ENCODE measurements at places on chromosomes 11 and 22.
A peak's percentile ranks its signal among the peaks of the same experiment; 100 is the strongest.

- DNase-seq = no peak
Observed at GRCh38 chr22:24968066-24968561, 15.6 kb downstream of the KIAA1671 start.

DNA sequence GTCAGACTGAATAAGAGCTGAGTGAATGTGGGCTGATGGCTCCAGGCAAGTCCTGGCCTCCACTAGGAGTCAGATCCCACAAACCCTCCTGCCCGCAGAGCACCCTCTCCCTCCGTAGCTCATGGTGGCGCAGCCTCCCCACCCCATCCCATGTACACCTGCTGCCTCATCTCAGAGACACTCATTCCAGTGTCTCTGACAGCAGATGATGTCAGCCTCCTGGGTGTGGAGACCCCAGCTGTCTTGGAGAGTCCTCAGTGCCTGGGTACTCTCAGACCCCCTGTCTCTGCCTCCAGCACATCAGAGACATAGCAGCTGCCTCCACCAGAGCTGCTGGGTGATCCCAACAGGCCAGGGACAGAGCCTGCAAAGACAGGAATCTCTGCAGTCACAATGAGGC lies 9.5 kb downstream of the IGLL5 start:
- DNase-seq = no peak

DNA sequence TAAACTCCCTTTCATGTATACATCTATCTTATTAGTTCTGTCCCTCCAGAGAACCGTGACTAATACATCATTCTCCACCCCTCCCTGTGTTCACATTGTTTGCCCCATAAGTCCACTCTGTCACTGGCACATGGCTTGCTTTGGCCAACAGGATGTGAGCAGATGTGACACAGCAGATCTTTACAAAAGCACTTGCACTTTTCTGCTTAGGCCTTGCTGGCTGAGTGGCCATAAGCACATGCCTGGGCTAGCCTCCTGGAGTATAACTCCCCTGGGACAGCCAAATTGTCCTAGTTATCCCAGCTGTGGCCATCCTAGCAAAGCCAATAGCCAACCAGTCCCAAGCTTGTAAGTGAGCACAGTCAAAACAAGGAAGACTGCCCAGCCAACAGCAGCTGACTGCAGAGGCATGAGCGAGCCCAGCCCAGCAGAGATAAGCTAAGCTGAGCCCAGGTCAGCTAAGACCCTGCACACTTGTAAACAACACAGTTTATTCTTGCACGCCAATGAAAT lies 9.7 kb upstream of the RCN1 start:
- no peak for DNase-seq

- DNase-seq = no peak
Observed at GRCh38 chr22:39434243-39434653, 22.6 kb upstream of the MGAT3 start.

GRCh38 chr11:73234471-73235181 lies 16.5 kb downstream of the P2RY2 start:
- no peak for DNase-seq

DNA sequence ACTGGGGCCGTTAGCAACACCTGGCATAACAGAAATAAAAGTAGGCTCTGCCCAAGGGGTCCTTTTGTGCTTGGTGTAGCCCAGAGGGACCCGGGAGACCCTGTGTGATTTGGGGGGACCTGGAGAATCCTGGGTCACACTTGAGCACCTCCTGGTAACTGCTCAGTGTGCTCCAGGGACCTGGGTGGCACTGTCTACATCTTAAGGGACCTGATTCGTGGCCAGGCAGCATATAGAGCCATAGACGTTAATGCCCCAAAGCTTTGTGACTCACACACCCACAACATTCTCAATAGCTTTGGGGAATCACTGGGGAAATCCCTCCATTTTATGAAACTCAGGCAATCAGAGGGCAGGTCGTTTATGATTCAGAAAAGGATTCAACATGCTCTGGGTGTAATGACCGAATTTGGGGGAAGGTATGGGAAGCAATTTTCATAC lies 3.6 kb upstream of the IGF2 start:
- DNase-seq = no peak

- no peak for DNase-seq
Observed at GRCh38 chr22:29609139-29609538, 5.7 kb downstream of the NF2 start.

DNA sequence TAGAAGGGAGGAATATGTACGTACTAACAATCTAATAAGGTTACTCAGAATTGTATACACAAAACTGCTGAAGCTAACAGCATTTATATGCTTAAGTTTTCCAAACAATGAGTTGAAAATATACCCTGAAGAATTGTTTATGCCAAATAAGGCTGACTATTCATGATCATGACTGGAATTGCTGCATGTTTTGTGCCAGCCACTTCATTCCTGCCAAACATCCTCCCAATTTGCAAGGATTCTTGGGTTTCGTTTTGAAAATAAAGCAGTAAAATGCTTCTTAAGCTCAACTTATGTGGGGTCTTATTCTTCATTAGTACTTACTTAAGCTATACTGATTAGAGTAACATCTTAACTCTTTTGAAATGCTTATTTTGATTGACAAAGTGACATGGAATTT lies 149.0 kb downstream of the SPON1 start:
- no peak for DNase-seq

DNA sequence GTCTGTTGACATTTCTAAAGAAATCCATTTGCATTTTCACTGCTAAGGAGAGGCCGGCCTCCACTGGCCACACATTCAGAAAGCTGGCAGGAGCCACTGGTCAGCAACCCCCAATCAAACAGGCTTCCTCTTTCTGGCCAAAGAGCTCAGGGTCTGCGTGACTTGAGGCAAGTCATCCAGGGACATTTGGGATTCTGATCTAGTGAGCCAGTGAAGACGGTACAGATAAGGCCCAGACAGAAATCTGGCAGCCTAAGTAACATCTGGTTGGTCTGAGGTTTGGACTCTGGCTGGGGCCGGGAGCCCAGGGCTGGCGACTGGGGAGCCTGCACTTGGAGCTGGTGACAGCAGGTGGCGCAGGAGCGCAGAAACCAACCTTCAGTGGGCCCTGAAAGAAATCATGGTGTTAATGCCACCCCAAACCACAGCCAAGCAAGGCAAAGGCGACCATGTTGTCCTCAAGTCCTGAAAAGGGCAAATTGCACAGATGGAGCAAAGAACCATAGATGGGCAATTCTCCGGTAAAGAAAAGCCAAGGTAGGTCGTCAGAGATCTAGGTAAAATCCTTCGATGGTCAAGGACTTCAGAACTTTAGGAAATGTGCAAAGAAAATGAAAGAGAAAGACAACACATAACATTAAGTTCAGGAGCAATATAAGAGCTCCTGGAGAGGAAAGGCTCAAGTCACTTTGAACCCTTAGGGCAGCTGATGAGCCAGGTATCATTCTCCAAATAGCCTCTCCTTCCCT lies 99.4 kb upstream of the BLID start:
- peak; percentile 53 for DNase-seq

DNA sequence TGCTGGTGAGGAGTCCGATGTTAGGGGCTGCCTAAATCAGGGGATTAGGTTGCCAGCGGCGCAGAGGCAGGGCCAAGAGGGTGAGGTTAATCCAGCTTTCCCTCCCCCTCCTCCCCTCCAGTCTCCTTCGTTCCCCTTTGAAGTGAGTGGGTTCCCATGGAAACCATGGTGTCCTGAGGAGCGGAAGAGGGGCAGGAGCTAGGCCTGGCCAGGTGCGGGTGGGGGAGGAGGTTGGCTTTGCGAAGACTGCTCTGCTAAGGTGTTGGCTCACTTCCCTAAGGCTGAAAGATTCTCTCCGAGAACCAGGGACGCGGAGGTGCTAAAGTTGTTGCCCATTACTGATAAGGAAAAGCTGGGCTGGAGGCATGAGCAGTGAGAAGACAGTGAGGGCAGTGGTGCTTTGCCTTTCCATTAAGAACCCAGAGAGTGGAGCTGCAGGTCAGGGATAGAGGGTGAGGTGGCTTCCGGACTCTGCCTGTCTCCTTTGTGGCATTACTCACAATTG lies 124.6 kb downstream of the FEZ1 start:
- DNase-seq = no peak

GRCh38 chr22:24455751-24456426 lies 28.5 kb downstream of the ADORA2A start:
- no peak for DNase-seq

- peak; percentile 71 for DNase-seq
Observed at GRCh38 chr22:46367707-46368191, 32.2 kb downstream of the TRMU start.

GRCh38 chr22:46202897-46203600 lies 47.0 kb downstream of the CDPF1 start:
- no peak for DNase-seq

DNA sequence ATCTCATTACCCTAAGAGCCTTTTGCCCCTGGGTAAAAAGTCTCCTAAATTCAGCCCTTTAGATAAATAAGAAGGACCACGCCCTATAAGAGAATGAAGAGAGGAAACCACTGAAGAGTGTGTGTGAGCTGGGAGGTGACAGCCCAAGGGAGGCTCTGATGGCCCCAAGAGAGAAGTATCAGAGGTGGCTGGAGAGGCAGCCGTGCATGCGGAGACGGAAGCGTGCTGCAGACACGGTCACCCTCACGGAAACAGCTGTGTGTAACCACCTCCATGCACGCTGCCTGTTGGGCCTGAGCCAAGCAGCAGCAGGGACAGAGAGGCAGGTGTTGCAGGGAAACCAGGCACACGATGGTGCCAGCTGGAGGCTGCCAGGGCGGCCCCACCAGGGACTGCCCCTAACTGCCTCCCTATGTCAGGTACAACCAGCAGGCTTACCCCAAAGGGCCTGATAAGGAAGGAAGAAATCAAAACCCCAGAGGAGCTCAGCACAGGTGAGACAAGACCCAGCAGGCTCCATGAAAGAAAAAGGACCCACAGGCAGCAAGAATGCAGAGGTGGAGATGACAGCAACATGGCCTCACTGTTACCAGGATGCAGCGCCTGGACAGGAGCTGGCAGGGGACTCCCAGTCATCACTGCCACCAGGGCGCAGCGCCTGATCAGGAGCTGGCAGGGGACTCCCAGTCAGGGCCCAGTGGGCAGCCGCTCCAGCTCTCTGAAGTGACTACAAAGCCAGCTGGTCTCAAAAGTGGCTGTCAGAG lies 7.8 kb downstream of the LARGE2 start:
- DNase-seq = no peak

DNA sequence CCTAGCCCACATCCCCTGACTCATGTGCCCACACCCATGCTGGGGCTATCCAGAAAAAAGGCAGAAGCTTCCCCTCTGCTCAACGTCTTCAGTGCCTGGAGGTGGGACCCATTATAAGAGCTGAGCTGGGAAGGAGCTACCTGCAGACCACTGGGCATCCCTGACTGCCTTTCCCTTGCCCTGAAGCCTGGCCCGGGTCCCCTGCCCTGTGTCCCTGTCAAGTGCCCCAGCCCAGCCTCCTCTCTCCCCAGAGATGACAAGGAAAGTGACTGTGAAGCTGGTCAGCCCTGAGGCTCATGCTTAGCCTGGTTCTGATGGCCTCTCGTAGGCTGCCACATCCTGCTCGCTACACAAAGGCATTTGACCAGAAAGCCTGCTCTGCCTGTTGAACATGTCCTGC lies 140.4 kb downstream of the PARVA start:
- no peak for DNase-seq

DNA sequence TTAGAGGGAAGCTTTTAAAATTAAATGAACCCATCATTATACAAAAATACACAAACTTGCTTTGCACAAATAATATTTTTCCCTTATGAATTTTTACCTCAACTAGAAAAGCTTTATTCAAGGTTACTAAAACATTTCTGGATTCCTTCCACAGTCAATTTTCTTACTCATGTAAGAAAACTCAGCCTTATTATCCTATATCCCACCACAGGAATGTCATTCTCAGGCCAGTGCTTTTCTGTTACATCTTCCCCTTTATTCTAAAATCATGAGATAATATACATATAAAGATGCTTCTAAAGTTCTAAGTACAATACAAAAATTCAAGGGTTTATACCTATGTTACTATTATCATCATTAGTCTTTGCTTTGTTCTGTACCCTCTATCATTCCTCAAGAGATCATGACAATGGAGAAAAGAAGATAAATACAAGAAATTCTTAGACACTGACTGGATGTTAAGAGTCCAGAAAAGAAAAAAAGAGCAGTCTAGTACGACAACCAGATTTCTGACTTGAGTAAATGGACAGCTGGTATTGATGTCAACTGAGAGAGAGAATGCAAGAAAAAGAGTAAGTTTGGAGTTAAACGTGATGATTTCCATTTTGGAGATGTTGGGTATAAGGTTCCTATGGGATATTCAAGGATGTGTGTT lies 60.3 kb downstream of the MTMR2 start:
- DNase-seq = no peak

DNA sequence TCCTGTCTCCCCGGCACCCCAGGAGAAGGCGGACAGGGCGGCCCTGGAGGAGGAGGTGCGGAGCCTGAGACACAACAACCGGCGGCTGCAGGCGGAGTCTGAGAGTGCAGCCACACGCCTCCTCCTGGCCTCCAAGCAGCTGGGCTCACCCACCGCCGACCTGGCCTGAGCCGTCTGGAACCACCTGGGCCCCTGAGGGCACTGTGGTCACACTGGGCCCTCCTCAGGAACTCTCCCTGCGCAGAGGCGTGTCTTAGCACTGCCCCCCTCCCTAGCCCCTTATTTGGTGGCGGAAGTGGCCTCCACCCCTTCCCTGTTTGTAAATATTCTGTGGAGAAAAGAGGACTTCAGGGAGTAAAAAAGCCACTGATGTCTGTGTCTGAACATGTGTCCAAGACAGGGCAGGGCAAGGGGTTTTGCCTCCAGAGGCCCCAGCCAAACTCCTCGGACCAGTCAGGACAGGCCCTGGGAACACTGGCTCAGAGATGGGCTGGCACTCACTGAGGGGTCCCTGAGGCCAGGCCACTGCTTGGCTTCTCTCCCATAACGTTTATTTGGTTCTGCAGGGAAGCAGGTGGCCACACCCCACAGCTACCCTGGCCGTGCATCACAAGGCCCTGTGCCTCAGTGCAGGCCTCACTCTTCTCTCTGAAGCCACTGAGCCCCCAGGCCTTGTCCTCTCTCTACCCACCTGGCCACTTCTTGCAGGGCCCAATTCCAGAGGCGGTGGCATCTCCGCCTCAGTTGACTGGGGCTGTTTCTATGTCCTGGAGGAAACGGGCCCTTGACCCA lies 12.0 kb downstream of the RELA start:
- no peak for DNase-seq

DNA sequence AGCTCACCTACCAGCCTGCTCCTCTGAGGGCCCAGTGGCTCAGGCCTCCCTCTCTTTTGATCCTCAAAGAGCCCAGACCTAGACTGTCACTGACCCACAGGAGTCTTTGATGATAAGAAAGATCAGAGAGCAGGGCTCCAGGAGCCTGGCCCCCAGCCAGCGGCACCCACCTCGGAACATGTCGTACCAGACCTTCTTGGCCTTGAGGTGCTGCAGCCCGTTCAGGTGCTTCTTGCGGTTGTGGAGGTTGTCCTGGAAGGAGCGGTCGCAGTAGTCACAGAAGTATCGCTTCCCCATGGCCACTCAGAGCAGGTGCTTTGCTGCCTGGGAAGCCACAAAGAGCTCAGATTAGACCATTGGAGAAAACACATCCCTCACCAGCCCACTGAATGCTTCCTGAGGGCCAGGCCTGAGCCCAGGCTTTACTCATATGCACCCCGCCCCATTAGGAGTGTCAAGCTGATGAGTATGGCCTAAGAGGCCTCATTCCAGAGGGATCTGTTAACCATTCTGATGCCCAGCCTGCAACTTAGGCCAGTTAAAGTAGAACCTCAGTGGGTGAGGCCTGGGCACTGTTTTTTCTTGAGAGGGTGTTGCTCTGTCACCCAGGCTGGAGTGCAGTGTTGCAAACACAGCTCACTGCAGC lies 18.4 kb downstream of the ZMAT5 start:
- DNase-seq = no peak

- no peak for DNase-seq
Observed at GRCh38 chr11:30983776-30984441, 385.6 kb downstream of the DCDC1 start.
